Stimulated activated naive CD4-positive, alpha-beta T cell treated with Interleukin-2 at 50 U/mL for 16 hours (primary cell): ENCODE measurements at places on chromosomes 1 and 21.

GRCh38 chr1:55894521-55894920 is 679.4 kb upstream of the USP24 start:
- no peak for DNase-seq

DNA sequence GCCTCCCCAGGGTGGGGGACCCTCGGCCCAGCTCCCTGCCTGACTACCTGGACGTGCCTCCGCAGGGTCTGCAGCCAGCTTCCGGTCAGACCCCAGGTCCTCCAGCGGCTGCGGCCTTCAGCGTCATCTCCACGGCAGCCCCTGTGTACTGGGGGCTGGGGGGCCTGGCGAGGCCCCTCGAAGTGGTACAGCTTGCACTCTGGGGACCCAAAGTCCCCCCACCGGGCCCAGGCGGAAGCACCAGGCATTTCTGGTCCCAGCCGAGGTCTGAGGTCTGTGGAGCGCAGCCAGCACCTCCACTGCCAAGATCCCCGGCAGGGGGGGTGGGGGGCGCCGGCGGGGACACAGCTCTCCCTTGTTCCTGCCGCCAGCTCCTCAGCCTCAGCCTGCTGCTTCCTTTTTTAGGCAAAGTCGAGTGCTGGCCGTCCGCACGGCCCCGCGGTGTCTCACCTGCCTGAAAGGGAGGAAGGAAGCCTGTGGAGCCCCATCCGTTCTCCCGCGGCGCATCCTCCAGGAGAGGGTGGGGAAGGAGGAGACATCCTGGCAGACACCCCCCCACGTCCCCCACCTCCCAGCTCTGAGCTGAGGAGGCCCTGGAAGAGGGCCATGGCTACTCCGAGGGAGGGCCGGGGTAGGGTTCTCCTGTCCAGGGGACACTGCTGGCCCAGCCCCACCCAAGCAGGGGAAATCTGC is 1.2 kb upstream of the VWA1 start:
- DNase-seq, result no peak

- DNase-seq, result no peak
Observed at GRCh38 chr21:34793471-34793870, 124.7 kb downstream of the CLIC6 start.

DNA sequence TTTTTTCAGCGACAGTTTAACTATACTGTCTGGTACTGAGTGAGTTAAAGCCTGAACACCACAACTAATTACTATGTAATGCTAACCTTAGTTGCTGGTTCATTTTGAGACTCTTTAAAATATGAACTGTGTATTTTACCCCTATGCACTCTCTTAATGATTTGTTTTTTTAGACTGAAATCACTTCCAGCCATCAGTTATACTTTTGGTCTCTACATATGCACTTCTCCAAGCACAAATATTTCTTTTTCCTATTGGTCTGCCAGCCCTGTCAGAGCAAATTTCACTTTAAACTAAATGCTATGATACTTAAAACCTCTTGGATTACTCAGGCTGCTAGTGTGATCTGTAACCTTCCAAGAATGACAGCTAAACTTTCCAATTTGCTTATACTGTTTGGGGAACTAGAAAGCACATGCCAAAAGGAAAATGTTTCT is 38.1 kb upstream of the SCYL3 start:
- no peak for DNase-seq

DNA sequence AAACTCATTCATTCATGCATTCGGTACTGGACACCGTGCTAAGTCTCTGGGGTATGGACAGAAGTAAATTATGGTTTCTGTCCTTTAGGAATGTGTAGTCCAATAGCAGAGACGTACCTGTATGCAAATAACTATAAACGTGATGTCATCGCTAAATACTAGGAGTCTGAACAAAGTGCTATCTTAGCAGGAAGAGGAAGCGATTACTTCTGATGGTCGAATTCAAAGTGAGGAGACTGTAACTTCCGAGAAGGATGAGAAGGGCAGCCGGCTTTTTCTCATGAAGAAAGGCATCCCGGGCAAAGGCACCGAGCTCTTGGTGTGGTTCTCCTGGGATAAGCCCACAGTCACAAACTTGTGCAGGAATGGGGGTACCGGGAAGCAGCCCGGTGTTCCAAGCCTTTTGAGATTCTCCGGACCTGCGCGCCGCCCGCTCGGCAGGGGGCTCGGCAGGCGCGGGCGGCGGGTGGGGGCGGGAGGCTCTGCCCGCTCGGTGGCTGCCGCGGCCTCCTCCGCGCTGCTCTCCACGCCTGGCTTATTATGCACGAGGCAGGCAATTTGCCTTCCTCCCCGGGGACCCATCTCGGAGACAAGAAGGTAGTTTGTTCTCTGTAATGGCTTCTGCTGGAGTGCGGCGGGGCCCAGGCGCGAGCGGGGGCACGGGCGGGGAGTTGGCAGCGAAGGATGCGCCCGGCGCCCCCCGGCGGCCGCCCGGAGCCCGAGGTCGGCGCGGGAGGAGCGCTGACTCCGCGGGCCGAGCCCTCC is 67.5 kb upstream of the CD1D start:
- no peak for DNase-seq

- no peak for DNase-seq
Observed at GRCh38 chr1:113057006-113057405, 16.0 kb upstream of the LRIG2 start.

- no peak for DNase-seq
Observed at GRCh38 chr1:75836528-75837100, 39.9 kb downstream of the MSH4 start.

DNA sequence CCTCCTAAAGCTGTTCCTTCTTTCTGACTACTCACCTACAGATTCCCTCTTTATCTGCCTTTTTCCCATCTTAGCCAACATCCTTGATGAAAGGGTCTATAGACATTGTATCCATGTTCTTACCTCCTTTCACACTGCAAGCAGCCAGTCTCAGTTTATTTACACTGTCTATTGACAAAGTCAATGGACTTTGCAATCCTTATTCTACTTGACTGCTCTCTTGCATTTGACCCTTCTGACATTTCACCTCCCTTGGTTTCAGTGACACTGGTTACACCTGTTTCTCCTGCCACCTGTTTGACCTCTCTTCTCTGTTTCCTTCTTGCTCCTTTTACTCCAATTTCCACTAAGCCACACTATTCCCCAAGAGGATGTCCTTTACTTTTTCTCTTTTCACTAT is 224.0 kb upstream of the SNX7 start:
- no peak for DNase-seq

DNA sequence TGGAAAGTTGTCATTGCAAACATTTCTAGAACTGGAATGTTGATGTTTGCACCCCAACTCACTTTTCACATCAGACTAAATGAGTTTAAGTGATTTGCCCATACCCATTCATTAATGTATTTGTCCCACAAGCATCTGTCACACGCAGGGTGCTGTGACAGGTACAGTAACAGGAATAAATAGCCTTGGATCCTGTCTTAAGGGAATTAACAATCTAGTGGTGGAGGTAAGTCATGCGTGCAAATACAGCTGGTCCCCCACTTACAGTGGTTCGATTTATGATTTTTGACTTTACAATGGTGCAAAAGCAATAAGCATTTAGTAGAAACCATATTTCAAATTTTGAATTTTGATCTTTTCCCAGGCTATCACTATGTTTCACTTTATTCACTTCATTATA is 17.5 kb upstream of the PRDM2 start:
- no peak for DNase-seq

GRCh38 chr1:65148548-65149350 is 746 bp downstream of the AK4 start:
- DNase-seq, result peak; percentile 6

DNA sequence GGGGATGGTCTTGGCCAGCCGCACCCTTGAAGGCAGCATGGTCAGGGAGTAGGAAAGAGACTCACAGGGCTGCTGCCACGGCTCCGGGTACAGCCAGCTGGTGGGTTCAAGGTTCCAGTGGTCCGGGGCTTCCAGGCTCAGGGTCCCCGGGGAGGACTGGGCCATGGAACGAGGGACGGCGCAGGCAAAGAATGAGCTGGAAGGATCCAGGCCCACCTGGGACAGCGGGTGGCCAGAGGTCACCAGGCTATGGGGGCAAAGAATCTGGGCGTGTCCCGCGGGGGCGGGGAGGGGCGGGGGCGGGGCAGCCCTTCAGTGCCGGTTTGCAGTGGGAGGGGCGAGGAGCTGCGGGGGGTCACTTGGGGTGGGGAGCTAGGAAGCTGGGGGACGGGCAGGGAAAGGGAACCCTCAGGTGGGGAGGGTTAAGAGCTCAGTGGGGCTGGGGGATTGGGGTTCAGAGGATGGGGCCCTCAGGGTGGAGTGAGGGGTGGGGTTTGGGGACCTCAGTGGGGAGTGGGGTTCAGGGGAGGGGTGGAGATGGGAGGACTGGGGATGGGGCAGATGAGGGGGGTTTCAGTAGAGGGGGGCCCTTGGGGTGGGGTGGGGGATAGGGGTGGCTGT is at the start of gene DNMT3L:
Gene DNMT3L (minus strand): TSS at position 223 of the 621 bp plus-strand sequence. CDS start 638 bp downstream, outside the sequence.
- no peak for DNase-seq

- DNase-seq, result no peak
Observed at GRCh38 chr1:14715266-14715665, 116.8 kb downstream of the KAZN start.

- no peak for DNase-seq
Observed at GRCh38 chr21:43305336-43305665, 121.6 kb downstream of the SIK1 start.

GRCh38 chr1:237712082-237712481 is 178.6 kb downstream of the ZP4 start:
- DNase-seq, result no peak

DNA sequence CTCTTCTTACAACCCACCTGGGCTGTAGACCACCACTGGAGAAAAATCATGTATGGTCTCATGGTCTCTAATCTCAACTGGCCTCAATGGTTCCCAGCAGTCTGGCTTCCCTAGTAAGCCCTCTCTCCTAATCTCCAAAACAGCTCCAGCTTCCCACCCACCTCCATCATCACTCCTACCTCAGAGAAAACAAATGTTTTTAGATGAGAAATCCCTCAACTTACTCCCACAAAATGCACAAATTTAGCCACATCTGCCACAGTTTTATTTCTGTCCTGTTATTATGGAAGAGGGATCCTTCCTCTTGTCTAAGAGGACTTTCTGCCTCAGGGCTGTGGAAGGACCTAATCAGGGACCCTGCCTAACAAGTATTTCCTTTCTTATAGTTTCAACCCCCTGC is 32.1 kb downstream of the TP53BP2 start:
- no peak for DNase-seq

GRCh38 chr1:2271211-2271721 is 43.1 kb downstream of the SKI start:
- DNase-seq, result no peak

- no peak for DNase-seq
Observed at GRCh38 chr1:177315261-177315660, 144.5 kb downstream of the BRINP2 start.

- no peak for DNase-seq
Observed at GRCh38 chr1:119660253-119661083, 12.4 kb upstream of the ZNF697 start.

DNA sequence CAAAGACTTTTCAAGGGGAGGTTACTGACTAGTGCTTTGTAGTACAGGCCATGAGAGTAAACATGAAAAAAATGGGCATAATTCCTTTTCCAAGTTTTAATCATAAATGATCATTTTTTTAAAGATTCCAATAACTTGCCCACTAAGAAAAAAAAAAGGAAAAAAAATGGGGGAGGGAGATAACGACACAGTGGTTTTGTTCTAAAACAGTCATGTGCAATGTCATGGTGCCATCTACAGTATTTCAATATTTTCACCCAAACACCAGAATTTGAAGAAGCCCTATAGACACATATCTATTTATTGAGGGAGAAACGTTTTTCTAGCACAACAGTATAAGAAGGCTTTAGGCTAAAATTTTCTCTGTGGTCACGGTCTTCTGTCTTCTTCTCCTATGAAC is 250.2 kb downstream of the LTN1 start:
- DNase-seq, result no peak

DNA sequence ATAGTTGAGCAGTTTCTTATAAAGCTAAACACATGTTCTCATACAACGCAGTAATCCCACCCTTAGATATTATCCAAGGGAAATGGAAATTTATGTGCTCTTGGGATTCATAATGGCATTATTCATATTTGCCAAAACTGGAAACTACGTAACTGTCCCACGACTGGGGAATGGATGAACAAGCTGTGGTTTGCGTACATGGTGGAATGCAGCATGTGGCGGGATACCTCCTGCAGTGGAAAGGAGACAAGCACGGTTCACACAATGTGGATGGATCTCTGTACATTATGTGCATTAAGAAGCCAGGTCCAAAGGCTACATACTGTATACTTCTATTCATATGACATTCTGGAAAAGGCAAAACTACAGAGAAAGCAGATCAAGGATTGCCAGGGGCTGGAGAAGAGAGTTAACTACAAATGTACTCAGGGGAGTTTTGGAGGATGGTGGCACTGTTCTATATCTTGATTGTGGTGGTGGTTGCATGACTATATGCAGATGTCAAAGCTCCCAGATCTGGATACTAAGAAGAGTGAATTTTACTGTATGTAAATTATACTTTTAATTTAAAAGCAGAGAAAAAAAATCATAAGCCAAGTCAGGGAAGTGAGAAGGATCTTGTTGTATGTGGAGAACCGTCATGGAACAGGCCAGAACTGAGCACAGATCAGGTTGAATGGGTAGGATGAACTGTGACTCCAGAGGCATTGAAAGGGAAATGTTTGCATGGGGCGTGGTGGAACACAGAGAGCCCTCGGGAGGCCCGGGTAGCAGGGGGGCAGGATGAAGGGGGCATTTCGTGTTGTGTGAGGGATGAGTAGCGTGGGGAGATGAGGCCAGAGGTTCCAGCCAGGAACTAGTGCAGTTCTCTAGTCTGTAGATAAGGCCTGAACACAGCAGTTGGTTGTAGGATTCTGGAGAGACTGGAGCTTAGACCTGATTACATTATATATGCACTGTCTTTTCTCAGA is 90.7 kb downstream of the GALNT2 start:
- DNase-seq, result no peak

DNA sequence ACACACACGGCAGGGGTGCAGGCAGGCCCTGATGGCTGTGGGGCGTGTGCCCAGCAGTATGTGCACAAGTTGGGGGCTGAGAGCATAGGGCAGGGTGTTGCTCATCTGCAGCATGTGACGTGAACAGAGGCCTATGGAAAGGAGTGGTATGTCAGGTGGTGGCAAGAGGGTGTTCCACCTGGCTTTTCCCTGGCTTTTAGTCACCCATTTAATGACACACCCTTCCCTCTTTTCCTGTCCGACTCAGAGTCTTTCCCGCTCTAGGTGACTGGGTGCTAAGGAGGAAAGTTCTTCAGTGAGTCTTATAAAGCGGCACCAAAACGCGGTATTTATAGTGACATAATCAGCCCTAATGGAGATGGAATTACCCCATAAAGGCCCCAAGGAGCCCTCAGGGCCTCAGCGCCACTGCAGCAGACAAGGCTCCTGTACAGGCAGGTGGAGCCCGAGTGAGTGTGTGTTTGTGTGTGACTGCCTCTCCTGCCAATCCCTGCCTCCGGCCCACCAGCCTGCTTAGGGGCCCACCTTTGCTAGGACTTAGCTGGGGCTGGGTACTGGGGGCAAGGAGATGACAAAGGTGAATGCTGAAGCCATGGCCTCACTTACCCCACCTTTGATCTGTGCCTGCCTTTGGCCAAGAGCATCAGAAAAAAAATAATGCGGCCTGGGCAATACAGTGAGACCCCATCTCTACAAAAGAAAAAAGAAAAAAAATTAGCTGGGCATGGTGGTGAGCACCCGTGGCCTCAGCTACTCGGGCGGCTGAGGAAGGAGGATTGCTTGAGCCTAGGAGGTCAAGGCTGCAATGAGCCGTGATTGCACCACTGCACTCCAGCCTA is 3.3 kb upstream of the EPHA2 start:
- DNase-seq, result no peak

- no peak for DNase-seq
Observed at GRCh38 chr1:17515902-17516301, 23.6 kb upstream of the ARHGEF10L start.

- no peak for DNase-seq
Observed at GRCh38 chr21:29053011-29053553, 20.4 kb downstream of the CCT8 start.

- no peak for DNase-seq
Observed at GRCh38 chr21:43882952-43883545, 18.0 kb downstream of the AGPAT3 start.
